ENCODE measurements at places on chromosomes 2 and 18. TPM values are rescaled to one million over a fixed set of nuclear protein-coding genes. Genes with fewer than 3 reads are reported as not detected.

ANKRD29 gene
- 21.5 TPM for total RNA-seq

GRCh38 chr2:129861666-129862288, 117.7 kb upstream of the RAB6C start:
- no peak for DNase-seq

DNA sequence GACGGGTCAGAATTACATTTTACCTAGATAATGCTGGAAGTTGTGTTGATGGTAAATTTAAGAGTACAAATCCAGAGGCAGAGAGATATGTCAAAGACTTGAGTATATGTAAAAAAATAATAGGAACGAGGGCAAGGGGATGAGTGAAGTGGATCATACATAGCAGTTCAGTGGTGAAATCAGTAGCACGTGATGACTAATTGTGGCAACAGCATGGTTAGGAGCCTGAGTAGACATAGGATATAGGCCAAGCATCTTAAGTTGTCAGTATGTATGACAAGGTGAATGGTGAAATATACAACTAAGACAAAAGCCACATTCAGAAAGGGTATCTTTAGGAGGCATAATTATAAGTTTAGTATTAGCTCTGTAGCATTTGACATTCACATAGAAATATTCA, 826.5 kb upstream of the PIK3C3 start:
- DNase-seq: no peak

DNA sequence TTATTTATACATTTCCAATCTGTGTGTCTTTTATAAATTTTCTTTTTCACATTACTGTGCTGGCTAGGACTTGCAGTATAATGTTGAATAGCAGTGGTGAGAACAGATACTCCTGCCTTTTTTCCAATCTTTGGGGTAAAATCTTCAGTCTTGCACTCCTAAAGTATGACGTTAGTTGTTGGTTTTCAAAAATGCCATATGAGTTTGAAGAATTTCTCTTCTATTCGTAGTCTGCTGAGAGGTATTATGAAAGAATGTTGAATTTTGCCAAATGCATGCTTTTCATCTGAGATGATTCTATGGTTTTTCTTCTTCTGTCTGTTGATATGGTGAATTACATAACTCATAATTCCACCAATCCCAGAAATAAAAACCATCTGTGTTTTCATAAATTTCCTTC, 335.3 kb upstream of the CHST9 start:
- DNase-seq: no peak

GRCh38 chr2:212097001-212097400, 441.6 kb downstream of the ERBB4 start:
- no peak for DNase-seq

NBAS gene
- 51.3 TPM for total RNA-seq

GRCh38 chr2:101795033-101795432, 97.5 kb downstream of the MAP4K4 start:
- no peak for DNase-seq

DNA sequence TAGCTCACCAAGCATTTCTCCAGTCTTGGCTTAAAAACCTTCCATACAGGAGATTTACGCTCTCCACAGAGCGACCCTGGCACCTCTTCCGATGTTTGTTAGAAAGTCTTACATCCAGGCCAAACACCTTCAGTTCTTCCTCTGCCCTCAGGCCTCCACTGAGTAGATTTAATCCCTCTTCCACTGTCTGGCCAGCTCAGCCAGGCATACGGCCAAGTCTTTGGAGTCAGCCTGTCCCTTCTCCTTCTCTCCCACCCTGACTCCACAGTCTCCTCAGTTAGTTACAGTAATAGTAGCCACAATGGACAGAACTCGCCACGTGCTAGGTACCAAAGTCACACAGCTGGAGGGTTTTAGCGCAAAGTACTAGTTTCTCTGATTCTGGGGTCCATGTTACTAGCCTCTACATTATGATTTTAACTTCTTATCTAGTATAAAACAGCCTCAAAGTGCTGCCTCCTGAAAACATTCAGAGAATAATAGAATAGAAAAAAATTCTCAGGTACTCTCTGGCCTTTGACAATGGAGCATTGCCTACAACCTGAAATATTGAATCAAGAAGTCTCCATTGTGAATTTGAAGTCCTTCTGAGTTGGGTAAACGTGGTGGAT, 39.5 kb downstream of the THNSL2 start:
- DNase-seq: no peak

- DNase-seq: no peak
Observed at GRCh38 chr2:115285416-115285815, 843.0 kb downstream of the DPP10 start.

DNA sequence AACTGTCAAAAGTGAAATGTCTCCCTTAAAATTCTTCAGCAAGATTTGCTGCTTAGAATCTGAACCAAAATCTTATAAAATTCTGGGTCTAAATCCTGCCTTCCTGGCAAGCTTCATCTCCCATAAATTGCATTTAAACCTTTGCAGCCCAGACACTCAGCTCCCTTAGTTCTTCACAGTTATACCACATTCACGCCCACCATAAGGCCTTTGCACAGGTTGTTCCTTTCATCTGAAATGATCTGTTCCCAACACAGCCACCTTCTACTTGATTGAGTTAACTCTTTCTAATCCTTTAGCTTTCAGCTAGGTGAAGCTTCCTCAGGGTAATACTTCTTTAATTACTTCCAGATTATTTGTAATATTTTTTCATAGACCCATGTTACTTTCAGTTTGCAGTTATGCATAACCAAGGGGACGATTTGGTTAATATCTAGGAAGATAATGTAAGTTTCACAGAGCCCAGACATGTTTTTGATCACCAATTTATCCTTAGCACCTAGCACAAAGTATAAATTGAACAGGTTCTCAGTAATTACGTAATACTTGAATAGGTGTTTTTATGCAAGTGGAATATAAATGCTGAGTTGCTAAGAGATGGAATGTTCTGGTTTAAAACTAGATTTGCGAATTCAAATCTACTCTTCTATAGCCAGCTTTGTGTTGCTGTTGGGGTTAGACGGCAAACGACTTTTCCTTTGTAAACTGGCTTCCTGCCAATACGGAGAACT, 779.7 kb upstream of the PKDCC start:
- DNase-seq: no peak

DNA sequence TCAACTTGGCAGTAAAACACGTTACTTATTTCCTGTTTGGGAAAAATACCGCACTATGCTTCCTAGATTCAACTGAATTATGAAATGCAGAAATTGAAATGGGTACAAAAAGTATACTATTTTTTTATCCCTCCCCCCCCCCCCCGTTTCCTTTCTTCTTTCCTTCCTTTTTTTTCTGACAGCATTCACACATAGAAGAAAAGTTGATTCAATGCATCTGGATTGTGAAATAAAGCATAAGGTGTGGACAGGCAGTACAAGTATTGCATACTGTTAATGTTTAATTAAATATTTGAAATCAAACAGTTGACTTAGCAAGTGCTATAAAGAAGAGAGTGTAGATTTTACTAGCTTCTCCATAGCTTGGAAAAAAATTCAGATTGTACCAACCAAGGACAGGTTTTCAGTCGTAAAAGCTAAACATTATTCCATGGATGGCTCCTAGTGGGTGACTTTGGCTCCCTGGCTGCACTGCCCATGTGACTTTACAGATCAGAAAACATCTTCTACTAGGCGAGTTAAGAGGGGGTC, 21.6 kb upstream of the AGFG1 start:
- DNase-seq: no peak

UGT1A10 gene
- not detected for total RNA-seq

- no peak for DNase-seq
Observed at GRCh38 chr2:159013103-159013502, 44.7 kb downstream of the TANC1 start.

SCG2 gene
- 0.80 TPM for total RNA-seq

DNA sequence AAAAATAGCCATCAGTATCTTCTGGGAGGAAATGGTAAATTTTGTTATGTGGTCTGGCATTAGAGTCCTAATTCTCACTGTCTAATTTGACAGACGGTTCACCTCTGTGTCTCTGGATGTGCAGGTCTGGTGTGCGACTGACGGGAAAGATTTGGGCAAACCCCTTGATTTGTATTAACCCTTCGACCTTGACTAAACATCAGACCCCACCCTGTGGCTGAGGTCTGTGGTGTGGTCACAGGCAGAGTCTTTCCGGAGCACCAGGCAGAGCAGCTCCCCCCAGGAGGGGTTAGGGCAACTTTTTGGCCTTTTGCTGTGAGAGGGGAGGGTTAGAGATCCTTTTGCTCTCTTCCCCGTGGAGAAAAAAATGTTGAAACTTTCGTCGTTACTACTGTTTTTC, 6.4 kb downstream of the TWIST2 start:
- DNase-seq: no peak

BOLL gene
- total RNA-seq: not detected

ATL2 gene
- total RNA-seq: 54.5 TPM

DNA sequence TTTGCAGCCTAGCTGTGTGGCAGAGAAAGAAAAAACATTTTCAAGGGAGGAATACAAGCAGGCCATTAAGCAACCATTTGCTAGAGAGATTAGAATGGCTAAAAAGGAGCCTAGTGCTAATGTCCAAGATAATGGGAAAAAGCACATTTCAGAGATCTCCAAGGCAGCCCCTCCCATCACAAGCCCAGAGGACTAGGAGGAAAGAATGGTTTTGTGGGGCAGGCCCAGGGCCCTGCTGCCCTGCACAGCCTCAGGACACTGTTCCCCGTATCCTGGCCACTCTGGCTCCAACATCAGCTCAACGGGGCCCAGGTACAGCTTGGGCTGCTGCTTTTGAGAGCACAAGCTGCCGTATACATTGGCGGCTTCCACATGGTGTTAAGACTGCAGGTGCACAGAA, 16.5 kb upstream of the GBX2 start:
- no peak for DNase-seq

- peak; percentile 30 for DNase-seq
Observed at GRCh38 chr2:10980886-10981425, 69.2 kb downstream of the KCNF1 start.

SPC25 gene
- total RNA-seq: 0.36 TPM

- peak; percentile 85 for DNase-seq
Observed at GRCh38 chr18:76803814-76804213, 18.5 kb upstream of the ZNF236 start.

SCYGR4 gene
- not detected for total RNA-seq

DNA sequence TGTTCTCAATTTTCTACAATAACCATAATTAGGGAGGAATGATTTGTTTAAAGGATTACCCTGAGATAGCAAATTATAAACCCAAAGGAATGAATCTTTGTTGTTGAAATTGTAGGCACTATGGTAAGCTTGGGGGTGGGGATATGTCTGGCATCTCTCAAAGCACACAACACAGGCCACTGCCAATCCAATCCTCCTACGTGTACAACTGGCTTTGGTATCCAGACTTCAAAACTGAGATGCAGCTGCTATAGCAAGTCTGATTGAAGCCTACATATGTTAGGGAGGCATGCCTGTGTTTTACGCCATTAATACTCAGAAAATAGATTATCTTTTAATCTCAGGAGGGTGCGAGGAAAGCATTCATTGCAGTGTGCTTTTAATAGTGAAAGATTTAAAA, 5.9 kb upstream of the NCOA1 start:
- DNase-seq: no peak

NAT8 gene
- not detected for total RNA-seq

DNA sequence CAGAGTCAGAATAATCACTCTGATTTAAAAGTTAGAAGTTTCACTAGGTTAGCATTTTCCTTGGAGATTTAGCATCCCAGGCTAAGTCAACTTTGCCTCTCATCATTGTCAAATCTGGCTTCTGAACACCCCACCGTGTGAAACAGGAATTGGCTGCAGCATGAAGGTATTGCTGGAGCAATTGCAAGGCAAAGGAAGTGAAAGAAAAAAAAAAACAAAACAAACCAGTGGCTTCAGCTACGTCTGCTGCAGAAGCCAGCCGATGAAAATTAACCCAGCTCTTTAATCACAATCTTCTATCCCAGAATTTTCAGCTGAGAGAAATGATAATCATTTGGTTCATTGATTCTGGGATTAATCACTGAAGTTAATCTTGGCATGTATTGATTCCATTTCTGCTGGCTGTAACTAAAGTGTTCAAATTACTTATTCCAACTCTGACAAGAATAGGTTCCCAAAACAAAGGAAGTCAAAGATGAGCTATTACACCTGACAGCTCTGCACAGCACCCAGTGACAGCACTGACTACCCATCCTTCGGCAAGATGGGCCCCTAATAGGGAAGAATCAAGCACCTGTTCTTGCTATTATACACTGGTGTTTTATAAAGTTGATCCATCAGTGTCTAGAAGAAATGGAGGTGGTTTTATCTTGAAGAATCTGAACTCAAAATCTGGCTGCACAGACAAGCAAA, 42.7 kb upstream of the REG3G start:
- DNase-seq: no peak

TMSB10 gene
- 1,367 TPM for total RNA-seq

UGT1A4 gene
- not detected for total RNA-seq

Data from sciatic nerve (tissue), 2 donors.